ENCODE measurements at places on chromosomes 1 and 21.

- no peak for DNase-seq
These were observed 14.2 kb upstream of the ZNF496 start for GRCh38 chr1:247345881-247346280.

DNA sequence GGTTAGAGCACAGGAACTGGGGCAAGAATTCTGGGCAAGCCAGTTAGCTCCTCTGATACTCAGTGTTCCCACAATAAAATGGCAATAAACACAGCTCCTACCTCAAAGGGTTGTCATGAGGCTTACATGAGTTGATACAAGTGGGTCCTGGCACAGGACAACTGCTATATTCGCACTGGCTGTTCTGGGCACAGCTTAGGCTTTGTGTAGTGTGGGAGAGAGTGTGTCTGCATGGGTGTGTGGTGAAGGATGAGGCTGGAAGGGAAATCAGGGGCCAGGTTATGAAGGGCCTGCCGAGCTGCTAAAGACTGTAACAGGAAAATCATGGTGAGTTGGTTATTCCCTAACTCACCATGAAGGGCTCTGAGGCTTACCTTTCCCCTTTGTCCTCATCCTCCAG lies 18.7 kb downstream of the ETV3 start:
- DNase-seq = no peak

DNA sequence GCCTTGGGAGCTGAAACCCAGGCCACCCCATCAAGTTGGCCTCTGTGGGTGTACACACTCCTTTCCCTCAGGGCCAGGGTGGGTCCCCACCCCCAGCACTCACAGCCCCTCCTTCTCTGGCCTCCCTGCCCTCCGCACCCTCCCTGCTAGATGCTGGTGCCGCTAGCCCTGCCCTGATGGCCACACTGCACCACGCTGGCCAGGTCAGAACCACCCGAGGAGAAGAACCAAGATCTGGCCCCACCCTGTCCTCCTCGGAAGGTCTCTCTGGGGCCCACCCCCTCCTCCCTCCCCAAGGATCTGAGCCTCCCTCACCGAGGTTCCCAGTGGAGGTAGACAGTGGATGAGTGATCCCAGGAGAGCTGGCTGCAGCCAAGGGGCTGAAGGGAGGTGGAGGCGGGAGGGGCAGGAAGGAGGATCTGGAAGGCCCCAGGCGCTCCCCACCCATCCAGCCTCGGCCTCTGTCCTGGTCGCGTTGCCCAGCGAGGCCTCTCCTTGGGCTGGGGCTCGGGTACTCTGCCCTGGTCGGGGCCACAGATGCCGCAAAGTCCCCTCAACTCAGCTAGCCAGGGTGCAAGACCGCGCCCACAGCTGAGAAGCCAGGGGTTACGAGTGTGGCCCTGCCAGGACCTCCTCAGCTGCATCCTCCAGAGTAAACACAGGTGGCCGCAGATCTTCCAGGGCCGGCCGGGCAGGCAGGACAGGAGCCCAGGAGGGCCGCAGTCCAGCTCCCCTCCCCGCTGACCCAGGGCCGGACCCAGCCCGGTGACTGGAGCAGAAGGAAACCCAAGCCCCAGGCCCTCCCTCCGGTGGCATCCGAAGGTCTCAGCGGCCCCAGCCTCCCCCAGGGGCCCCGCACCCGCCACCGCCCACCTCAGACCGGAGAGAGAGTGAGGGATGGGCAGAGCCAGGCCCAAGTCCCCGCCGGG lies 5.2 kb downstream of the B3GALT6 start:
- DNase-seq = no peak

- DNase-seq = peak; percentile 92
These were observed 14.1 kb downstream of the HENMT1 start for GRCh38 chr1:108646648-108647269.

- DNase-seq = no peak
These were observed 1.2 kb downstream of the FCAMR start for GRCh38 chr1:206969090-206969489.

- no peak for DNase-seq
These were observed 47.2 kb downstream of the GNG12 start for GRCh38 chr1:67785847-67786753.

DNA sequence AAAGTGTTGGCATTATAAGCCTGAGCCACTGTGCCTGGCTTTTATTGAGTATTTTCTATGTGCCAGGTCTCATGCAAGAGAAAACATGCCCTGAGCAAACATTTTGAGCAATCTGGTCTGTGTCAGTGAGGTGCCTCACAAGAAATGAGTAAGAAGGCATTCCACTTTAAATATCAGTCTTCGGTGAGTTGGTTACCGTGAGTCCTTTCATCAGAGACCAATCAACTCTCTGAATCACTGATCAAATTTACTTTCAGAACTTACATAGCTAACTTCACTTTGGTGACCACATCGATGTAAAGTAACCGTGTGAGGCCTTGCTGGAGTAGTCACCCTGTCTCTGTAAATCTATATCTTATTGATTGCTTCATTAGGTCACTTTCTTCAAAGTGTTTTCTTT lies 14.3 kb upstream of the DDX59 start:
- DNase-seq = no peak

All from renal cortical epithelial cell (primary cell).